ENCODE measurements at places on chromosomes 12 and 14.

DNA sequence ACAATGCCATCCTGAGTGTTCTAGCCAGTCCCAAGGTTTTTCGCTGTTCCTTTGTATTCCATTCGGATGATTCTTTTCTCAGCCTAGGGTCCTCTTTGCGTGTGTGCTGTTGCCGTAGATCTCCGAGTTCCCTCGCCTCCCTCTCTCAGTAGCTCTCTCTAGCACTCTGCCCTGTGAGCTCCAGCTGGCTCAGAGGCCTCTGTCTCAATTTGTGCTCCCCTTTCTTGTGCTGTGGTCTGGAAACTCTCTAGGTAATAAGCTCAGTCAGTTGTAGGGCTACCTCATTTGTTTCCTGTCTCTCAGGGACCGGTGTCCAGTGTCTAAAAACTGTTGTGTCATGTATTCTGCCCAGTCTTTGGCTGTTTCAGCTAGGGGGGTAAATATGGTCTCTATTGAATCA is 179.3 kb downstream of the PCNX1 start:
- no peak for DNase-seq

GRCh38 chr14:21414137-21414631 is 30.4 kb upstream of the SUPT16H start:
- no peak for DNase-seq

DNA sequence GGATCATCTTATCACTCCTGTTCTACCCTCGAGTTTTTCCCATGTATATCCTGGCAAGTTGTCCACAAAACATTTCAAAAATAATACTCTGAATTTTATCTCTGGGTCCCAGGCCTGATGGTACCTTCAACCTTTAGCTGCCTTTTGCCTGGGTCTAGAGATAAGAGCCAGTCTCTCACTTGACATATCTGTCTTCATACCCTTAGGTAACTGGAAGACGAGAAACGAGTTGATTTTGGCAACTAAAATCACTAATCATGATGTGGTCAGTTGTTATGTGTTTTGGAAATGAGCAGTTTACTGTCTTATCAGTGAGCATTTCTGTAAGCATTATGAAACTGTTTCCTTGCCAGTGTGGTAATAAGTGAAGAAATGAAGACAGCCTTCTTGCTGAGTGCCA is 6.3 kb downstream of the RNF10 start:
- no peak for DNase-seq

- DNase-seq: no peak
These were observed 40.4 kb downstream of the MMAB start for GRCh38 chr12:109532721-109533486.

DNA sequence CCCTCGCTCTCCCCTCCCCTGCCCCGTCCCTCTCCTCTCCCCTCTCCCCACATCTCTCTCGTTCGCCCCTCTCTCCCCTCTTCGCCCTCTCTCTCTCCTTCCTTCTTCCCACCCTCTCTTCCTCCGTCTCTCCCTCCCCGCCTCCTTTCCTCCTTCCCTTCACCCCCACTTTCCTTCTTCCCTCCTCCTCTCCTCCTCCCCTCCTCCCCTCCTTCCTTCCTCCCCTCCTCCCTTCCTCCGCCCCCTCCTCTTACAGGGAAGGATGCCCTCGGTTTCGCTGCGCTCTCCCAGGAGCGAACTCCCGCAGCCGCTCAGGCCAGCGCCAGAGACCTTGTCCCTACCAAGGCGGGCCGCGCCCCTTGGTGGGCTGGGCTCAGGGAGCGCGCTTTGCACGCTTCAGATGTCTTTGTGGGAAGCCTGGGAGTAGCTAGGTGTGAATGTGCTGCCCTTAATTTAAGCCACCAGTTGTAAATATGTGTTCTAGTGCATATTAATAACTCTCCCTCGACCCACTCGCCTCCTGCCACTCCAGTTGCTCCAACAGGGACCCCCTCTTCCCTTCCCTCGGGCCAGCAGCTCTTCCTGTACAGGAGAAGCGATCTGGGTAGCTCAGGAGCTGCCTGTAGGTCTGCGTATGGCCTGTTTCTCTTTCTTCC is 13.3 kb upstream of the MAP3K9 start:
- DNase-seq: peak; percentile 84

GRCh38 chr12:50894241-50894640 is 51.5 kb downstream of the TMPRSS12 start:
- no peak for DNase-seq

GRCh38 chr14:97445367-97445766 is 648.2 kb downstream of the VRK1 start:
- DNase-seq: no peak

GRCh38 chr12:79614730-79615129 is 76.0 kb downstream of the PAWR start:
- DNase-seq: no peak

- no peak for DNase-seq
These were observed 28.6 kb downstream of the USP44 start for GRCh38 chr12:95522692-95523091.

DNA sequence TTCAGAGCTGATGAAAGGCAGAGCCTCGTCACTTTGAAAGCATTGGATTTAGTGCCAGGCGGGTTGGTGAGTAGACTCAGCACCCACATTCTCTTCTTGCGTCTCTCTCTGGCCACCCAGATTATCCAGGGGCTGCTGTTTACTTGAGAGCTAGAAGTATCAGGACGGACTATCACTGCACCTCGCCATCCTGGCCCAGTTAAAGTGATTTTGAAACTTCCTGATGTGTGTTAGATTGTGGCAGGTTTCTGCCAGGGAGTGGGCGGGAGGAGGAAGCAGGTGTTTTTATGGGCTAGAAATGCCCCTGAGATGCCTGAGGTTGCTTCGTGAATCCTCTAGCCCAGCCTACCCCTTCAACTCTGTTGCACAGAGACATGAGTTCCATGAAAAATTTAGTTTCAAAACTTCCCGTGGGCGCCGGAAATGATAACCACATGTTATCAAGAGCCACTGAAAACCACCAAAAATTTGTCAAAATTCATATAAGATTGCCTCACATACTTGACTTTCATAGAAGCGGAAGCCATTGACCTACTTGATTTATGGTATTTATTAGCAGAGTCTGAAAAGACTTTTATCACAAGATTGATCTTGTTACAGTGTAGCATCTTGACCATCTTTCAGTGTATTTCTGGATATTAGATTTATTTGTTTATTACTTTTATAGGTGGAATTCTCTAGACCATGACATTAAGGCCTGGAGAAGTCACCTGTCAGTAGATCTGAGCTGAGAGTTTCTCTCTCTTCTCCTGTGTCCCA is 466.0 kb downstream of the RAD51B start:
- DNase-seq: no peak

DNA sequence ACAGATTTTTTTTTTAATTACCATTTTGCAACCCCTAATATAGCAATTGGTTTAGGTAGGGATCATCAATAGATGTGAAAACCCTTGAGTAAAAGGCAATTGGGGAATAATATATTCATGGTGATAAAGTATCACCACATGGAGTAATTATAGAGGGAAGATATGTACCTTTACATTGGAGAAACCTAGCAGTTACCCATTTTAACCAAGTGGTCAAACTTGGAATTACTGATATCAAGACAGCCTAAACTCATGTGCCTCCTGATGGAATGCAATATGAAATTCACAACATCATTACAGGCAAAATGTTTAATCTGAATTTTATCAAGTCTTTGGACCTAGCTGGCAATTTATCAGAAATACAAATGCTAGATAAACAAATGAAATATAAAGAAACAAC is 6.7 kb upstream of the SLC10A1 start:
- no peak for DNase-seq

GRCh38 chr12:123519141-123520001 is 14.1 kb downstream of the RILPL1 start:
- DNase-seq: peak; percentile 22

- DNase-seq: no peak
These were observed 223.3 kb downstream of the CHST11 start for GRCh38 chr12:104680070-104680469.

- DNase-seq: no peak
These were observed 32.4 kb downstream of the PLEKHG7 start for GRCh38 chr12:92735131-92735721.

- DNase-seq: no peak
These were observed 9.1 kb upstream of the PLEKHH1 start for GRCh38 chr14:67523764-67524633.
